ENCODE measurements at places on chromosomes 5 and 9. TPM values are rescaled to one million over a fixed set of nuclear protein-coding genes. Genes with fewer than 3 reads are reported as not detected.
A peak's percentile ranks its signal among the peaks of the same experiment; 100 is the strongest.

DNA sequence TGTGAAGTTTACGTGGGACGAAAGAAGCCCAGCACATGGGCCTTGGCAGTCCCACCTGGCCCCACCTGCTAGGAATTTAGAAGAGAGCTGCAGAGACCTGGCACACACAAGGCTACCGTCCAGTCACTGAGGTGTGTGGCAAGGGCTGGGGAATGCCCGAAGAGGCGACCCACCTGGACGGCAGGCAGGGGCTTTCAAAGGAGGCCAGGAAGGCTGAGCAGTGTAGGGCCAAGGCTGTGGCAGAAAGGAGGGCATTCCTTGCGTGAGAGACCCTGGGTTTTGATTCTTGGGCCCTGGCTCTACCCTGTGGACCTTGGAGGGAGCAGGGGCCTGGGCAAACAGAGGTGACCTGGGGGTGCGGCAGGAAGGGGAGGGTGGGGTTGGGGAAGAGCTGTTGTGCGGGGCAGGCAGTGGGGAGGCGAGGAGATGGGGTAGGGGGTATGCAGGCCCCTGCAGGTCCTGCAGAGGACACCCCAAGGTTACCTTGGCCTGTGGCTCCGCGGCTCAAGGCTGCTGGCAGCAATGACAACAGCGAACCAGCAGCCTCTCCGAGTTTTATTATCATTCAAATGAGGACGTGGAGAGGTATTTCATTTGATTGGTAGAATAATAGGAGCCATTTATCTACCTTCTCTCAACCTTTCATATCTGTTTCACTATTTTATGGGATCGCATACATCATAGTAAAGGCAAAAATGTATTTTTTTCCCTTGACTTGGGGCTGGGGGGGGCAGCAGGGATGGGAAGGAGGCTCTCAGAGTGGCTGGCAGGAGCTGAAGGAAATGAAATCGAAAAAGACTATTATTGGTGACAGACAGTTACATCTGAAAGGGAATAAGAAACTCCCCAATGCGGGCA lies 24.8 kb downstream of the TSPAN17 start:
- H3K36me3 ChIP-seq, result no peaks in the 10 kb centered on the region
- no peak overlapping the region for H3K4me3 ChIP-seq
- no peak for DNase-seq
- H3K4me1 ChIP-seq, result no peaks in the 10 kb centered on the region
- peaks cover 16% of the 10 kb centered on the region for H3K27me3 ChIP-seq
- no peak overlapping the region for H3K27ac ChIP-seq

DNA sequence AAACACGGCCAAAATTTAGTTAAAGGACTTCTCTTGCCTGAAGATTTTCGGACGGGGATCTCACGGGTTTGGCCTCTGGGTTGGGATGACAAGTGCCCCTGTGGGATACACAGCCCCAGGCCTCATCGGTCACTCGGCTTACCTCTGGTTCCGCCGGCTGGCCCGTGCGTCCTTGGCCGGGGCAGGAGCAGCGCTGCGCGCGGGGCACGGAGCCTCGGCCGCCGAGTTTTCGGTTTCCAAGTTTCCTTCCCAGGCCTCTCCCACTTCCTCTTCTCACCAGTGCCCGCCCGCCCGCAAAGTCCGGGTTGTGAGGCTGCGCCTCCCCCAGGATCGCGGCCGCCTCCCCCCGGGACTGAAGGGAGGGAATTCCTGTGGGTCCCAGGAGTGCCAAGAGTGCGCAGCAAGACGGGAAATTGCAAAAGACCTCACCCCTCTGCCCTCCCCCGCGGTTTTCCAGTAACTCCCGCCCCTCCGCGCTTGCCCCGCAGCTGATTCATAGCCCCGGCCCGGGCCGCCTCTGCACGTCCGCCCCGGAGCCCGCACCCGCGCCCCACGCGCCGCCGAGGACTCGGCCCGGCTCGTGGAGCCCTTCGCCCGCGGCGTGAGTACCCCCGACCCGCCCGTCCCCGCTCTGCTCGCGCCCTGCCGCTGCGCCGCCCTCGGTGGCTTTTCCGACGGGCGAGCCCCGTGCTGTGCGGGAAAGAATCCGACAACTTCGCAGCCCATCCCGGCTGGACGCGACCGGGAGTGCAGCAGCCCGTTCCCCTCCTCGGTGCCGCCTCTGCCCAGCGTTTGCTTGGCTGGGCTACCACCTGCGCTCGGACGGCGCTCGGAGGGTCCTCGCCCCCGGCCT lies at the start of gene OSMR:
Gene OSMR, plus strand, starts transcription at position 487 of the 853 bp plus-strand sequence. CDS start 23,033 bp downstream, outside the sequence.
- peaks cover 60% of the 10 kb centered on the region for H3K27me3 ChIP-seq
- H3K27ac ChIP-seq, result peak within 1 kb of the TSS; percentile 31
- H3K36me3 ChIP-seq, result peaks cover 1% of the 10 kb centered on the region
- DNase-seq, result peak; percentile 63
- peak within 1 kb of the TSS; percentile 79 for H3K4me3 ChIP-seq

GRCh38 chr9:131105952-131106351 lies 9.6 kb downstream of the AIF1L start:
- no peaks in the 10 kb centered on the region for H3K27me3 ChIP-seq
- H3K4me3 ChIP-seq, result no peak overlapping the region
- no peaks in the 10 kb centered on the region for H3K36me3 ChIP-seq
- no peak overlapping the region for H3K27ac ChIP-seq

GRCh38 chr5:9105851-9106250 lies 440.0 kb downstream of the SEMA5A start:
- H3K27ac ChIP-seq, result no peak overlapping the region
- no peak for DNase-seq
- no peaks in the 10 kb centered on the region for H3K36me3 ChIP-seq
- no peaks in the 10 kb centered on the region for H3K4me1 ChIP-seq

- no peaks in the 10 kb centered on the region for H3K27me3 ChIP-seq
- no peak overlapping the region for H3K27ac ChIP-seq
- no peak overlapping the region for H3K4me3 ChIP-seq
- H3K4me1 ChIP-seq, result peaks cover 5% of the 10 kb centered on the region
These were observed 30.6 kb downstream of the SPACA9 start for GRCh38 chr9:132909311-132909710.

DNA sequence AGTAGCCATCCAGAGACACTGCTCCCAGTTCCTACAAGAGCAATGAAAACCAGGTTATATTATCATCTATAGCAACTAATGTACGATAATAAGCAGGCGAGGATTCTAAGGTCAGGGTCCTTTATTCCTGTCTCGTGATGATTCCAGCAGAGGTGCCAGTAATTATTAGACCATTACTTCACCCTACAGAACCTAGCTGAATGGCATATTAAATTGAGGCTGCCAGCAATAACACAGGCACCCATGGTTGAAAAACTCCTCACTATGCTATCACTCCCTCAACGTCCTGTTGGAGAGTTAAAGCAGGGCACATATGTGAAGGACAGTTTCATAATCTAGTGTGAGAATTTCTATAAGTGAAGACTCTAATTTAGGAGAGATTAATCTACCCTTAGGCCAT lies 29.7 kb downstream of the DCAF12 start:
- peaks cover 36% of the 10 kb centered on the region for H3K36me3 ChIP-seq
- no peak for DNase-seq
- H3K4me1 ChIP-seq, result peaks cover 13% of the 10 kb centered on the region
- H3K27me3 ChIP-seq, result no peaks in the 10 kb centered on the region

GRCh38 chr5:23385036-23385435 lies 122.4 kb upstream of the PRDM9 start:
- H3K27ac ChIP-seq, result no peak overlapping the region
- DNase-seq, result no peak
- H3K36me3 ChIP-seq, result no peaks in the 10 kb centered on the region
- no peaks in the 10 kb centered on the region for H3K4me1 ChIP-seq
- no peak overlapping the region for H3K4me3 ChIP-seq

DNA sequence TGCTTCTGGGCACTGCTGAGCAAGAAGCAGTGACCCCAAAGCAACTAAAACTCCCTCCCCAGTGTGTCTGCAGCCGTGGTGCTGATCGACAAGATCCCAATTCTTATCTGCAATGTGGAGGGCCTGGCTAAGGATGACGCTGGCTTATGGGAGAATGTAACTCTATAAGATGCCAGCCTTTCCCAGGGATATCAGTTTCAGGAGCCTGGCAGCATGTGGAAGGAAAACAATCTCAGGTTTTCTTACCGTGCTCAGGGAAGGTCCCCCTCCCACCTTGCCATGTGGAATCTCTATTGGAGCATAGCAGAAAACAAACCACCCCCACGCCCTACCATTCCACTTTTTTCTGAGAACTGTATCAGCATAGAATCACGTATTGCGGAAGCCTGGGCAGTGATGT lies 87.7 kb upstream of the PTPN3 start:
- H3K36me3 ChIP-seq, result no peaks in the 10 kb centered on the region
- H3K27me3 ChIP-seq, result peaks cover 10% of the 10 kb centered on the region
- no peak overlapping the region for H3K4me3 ChIP-seq
- H3K4me1 ChIP-seq, result no peaks in the 10 kb centered on the region
- H3K27ac ChIP-seq, result no peak overlapping the region
- DNase-seq, result no peak

- H3K27me3 ChIP-seq, result peaks cover 7% of the 10 kb centered on the region
- H3K27ac ChIP-seq, result no peak overlapping the region
These were observed 116.5 kb upstream of the OTULINL start for GRCh38 chr5:14465116-14465515.

- H3K27me3 ChIP-seq, result no peaks in the 10 kb centered on the region
- no peak for DNase-seq
- H3K36me3 ChIP-seq, result no peaks in the 10 kb centered on the region
These were observed 317.9 kb upstream of the FTMT start for GRCh38 chr5:121533814-121534213.

PLCXD3 gene
- not detected for total RNA-seq
